ENCODE measurements at places on chromosomes 16 and 17.

DNA sequence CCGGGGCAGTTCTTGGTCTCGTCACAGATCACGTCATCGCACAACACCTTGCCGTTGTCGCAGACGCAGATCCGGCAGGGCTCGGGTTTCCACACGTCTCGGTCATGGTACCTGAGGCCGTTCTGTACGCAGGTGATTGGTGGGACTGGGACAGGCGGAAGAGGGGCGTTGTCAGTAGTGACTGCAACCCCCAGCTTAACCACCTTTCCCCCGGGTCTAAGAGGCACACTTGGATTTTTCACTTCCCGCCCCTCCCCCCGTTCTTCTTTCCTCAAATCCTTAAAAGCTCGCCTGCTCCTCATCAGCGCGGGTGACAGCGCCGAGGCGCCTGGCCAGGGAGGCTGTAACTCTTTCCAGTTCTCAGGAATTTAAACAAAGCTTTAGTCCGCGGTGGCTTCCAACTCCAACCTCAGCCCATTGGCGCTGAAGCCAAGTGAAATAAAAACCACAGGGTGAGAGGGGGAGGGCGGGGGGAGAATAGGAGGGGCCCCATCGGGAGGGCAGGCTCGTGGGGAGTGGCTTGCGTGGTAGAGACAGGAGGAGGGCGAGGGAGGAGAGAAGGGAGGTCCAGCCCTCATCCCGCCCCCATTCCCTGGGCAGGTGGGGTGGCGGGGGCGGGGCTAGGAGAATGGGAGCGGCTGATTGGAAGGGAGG lies 1.5 kb downstream of the COL1A1 start:
- DNase-seq, result no peak

GRCh38 chr16:48536614-48537200 lies 73.3 kb downstream of the N4BP1 start:
- DNase-seq, result no peak

GRCh38 chr16:85918436-85918835 lies 19.5 kb downstream of the IRF8 start:
- DNase-seq, result no peak

- DNase-seq, result no peak
These were observed 18.2 kb downstream of the WFDC1 start for GRCh38 chr16:84312783-84313382.

DNA sequence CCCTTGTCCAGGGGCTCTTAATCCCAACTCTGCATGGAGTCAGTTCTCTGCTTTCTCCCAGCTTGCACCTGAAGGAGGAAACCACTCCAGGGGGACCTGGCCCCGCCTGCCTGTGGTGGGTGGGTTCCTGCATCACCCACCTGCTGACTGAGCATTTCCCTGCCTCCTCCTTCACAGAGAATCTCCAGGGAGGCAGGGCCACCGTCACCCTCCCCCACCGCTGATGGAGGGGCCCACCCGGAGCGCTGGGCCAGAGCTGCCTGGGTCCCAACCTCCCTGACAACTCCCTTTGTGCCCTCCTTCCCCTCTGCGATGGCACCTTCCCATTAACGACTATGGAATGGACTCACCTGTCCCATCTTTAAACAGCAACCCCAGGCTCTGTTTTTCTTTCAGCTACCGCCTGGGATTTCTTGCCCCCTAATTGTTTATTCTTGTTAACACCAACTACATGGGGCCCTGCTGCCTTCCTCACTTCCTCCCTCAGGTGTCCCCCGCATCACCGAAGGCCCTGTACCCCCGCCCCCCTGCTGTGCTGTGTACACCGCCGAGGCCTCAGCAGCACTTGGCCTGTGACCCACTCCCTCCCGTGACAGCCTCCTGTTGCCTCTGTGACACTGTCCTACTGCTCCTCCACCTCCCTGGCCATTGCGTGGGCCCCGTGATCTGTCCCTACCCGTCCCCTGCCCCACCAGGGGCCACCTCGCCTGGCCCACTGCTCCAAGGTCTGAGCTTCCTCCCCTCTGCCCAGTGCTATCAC lies 842 bp upstream of the TEDC2 start:
- no peak for DNase-seq

DNA sequence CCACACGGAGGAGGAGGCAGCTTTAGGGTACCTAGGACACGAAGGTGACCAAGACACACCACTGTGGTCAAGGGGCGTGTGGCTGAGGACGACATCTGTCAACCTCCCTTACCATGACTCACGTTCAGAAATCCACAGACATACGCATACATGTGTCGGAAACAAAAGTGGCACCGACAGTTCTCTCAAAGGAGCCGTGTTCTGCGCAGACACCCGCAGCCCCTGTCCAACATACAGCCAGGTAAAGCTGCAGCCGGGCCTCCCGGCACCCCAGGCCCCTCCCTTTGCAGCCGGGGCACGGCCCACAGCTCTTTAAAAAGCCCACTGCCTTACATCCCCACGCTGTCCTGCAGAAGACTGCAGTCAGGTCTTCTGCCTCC lies 40.5 kb upstream of the KLHDC4 start:
- no peak for DNase-seq
